ENCODE measurements at places on chromosomes 12 and 14.
A peak's percentile ranks its signal among the peaks of the same experiment; 100 is the strongest.

DNA sequence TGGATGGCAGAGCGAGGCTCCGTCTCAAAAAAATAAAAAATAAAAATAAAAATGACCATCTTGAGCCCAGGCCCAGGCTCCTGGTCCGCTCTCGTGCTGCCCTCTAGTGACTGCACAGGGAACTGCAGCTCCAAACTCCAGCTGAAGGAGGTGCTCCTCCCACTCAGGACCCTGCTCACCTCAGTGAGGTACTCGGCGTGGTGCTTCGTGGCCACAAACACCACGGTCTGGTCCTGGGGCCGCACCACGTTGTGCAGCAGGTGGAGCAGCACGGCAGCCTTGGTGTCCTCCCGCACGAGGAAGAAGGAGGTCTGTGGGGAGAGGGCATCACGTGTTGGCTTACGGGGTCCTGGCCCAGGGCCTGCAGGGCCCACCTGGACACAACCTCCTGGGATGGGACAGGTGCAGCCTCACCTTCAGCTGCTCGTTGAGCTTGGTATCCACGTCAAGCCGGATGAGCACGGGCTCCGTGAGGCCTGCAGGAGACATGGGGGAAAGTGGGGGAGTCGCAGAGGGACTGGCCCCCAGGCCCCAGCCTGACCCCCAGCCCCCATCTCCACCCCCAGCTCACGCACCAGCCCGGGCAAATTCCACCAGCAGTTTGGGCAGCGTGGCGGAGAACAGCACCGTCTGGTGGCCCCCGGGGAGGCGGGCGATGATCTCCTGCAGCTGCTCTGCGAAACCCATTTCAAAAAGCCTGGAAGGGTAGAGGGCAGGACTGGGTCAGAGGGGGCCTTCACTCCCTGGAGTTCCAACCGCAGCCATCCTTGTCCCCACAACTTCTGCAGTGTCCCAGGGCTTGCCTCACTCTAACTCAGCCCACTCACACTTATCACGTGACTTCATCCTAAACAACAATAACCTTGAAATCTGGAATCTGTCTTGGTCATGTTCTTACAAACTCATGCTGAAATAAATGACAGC is 10.6 kb downstream of the DDX54 start:
- no peak overlapping the region for H3K27ac ChIP-seq
- H3K4me3 ChIP-seq: no peak overlapping the region
- H3K4me1 ChIP-seq: no peaks in the 10 kb centered on the region
- no peaks in the 10 kb centered on the region for H3K27me3 ChIP-seq

DNA sequence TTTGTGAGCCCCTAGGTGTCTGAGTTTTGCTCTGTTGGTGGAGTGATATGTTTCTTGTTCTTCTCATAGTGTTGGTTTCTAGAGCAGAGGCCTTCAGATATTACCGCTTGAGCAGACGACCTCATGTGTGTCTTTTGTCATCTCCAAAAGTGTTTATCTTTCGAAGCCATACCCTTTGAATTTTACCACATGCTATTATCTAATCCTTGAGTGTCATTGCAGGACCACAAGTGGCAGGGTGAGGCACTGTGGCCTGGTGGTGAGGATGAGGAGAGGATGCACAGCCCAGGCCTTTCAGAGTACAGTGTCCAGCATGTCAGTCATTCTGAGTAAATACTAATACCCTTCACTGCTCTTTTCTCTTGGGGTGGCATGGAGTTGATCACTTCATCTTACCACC is 57.2 kb upstream of the CISTR start:
- H3K27ac ChIP-seq: no peak overlapping the region
- no peaks in the 10 kb centered on the region for H3K36me3 ChIP-seq
- peaks cover 3% of the 10 kb centered on the region for H3K4me1 ChIP-seq
- DNase-seq: no peak
- H3K4me3 ChIP-seq: no peak overlapping the region

DNA sequence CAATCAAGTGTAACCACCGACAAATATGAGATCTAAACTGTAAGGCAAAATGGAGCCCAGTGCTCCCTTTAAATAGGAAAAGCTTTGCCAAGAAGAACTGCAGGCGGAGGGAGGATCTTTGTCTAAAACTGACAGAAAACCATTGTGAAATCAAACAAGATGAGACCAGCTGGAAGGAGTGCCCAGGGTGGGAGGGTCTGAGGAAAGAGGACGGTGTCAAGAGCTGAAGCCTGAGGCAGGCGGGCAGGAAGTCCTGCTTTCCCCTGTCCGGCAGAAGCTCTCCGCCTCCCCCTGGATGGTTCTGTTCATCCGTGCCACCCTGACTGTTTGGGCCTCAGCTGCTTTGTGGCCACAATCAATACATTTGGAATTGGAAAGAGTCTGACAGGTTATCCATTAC is 37.5 kb downstream of the CDC42BPB start:
- peaks cover 16% of the 10 kb centered on the region for H3K4me1 ChIP-seq
- no peak overlapping the region for H3K27ac ChIP-seq
- no peaks in the 10 kb centered on the region for H3K27me3 ChIP-seq
- H3K4me3 ChIP-seq: no peak overlapping the region

- peaks cover 36% of the 10 kb centered on the region for H3K36me3 ChIP-seq
- H3K4me3 ChIP-seq: peak within 1 kb of the TSS; percentile 64
- DNase-seq: peak; percentile 97
Measured at GRCh38 chr14:21525962-21526671, at the start of gene SALL2. SALL2 (minus strand) TSS chr14:21526346; CDS start chr14:21526127, 219 bp downstream.

DNA sequence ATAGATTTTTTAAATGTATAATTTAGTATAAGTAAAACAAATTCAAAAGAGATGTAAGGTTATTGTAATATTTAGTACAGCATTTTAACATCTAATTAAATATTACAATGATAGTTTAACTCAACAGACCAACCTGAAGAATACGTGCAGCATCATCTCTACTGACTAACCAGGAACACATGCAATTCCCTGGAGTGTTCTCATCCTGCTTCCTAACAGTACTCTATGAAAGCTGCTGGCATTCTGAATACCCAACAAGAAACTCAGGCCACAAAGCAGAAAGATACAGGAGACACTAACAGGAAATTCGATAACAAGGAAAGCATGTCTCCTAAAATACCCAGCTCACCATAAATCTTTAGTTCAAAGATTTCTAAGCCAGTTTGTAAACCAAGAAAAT is 58.3 kb downstream of the CEP83 start:
- H3K27me3 ChIP-seq: no peaks in the 10 kb centered on the region
- H3K36me3 ChIP-seq: no peaks in the 10 kb centered on the region
- no peak overlapping the region for H3K27ac ChIP-seq
- DNase-seq: no peak

- DNase-seq: no peak
- H3K4me1 ChIP-seq: peaks cover 6% of the 10 kb centered on the region
- no peak overlapping the region for H3K4me3 ChIP-seq
- peaks cover 13% of the 10 kb centered on the region for H3K36me3 ChIP-seq
Measured at GRCh38 chr14:55188686-55189295, 2.6 kb downstream of the DLGAP5 start.

DNA sequence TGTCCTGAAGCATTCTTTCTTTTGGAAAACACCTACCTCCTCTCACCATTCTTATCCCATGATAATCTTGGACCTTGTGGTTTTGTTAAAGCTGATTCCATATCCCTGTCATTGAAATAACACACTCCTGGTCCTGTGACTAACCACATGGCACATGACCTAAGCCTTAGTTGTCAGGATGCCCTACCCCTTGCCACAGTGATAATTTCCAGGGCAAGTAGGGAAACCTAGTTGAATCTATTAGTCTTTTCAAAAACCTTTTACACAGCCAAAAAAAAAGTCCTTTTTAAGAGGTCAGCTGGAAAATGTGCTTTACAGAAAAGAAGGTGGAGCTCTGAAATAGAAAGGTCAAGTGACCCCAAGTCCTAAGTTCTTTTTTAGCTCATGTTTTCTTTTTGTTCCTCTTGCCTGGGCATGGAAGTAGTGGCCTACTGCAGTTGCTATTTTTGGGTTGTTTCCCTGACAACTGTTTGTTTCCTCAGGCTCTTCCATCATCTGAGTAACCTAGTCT is 608.4 kb downstream of the LRFN5 start:
- H3K4me1 ChIP-seq: no peaks in the 10 kb centered on the region
- no peak overlapping the region for H3K27ac ChIP-seq
- DNase-seq: no peak
- H3K4me3 ChIP-seq: no peak overlapping the region
- no peaks in the 10 kb centered on the region for H3K36me3 ChIP-seq
- no peaks in the 10 kb centered on the region for H3K27me3 ChIP-seq

DNA sequence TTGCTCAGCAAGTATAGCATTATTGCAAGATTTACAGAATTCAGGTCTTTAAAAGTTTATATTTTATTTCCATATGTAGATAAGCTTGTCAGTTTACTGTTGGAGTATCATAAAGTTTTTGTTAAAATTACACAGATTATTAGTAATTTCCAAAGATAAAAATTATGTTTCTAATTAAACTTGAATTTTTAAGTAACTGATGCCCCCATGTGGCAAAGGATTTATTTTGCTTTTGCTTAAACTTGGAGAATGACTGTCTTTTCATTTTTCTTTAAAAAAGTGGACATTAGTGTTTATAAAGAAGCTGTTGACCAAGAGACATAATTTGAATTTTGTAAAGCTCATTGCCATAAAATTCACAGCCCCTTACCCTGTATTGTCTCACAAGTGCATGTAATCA is 45.8 kb downstream of the ETNK1 start:
- no peak overlapping the region for H3K27ac ChIP-seq
- no peaks in the 10 kb centered on the region for H3K4me1 ChIP-seq
- no peak overlapping the region for H3K4me3 ChIP-seq
- no peaks in the 10 kb centered on the region for H3K27me3 ChIP-seq
- DNase-seq: no peak

- no peaks in the 10 kb centered on the region for H3K36me3 ChIP-seq
- H3K4me1 ChIP-seq: peaks cover 4% of the 10 kb centered on the region
- DNase-seq: no peak
- H3K27me3 ChIP-seq: no peaks in the 10 kb centered on the region
- no peak overlapping the region for H3K27ac ChIP-seq
Measured at GRCh38 chr12:28611449-28611848, 421.2 kb downstream of the CCDC91 start.

DNA sequence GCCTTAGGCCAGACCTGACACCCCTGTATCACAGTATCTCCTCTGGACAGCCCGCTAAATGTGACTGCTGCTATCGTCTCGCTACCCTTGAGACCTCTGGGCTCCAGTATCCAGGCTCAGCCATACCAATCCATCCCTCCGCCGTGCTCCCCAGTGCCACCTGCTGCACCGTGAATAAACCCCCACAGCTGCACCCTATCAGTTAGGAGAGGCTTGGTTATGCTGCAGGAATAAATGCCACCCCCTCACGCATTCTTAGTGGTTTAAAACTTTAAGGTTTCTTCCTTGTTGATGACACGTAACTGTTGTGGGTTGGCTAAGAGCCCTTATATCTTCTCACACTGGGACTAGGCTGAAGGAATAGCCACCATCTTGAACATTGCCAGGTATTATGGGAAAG is 12.1 kb downstream of the CCDC63 start:
- no peaks in the 10 kb centered on the region for H3K27me3 ChIP-seq
- peaks cover 2% of the 10 kb centered on the region for H3K4me1 ChIP-seq
- DNase-seq: no peak
- H3K4me3 ChIP-seq: no peak overlapping the region

GRCh38 chr14:69828354-69828753 is 31.3 kb upstream of the SLC10A1 start:
- H3K4me3 ChIP-seq: no peak overlapping the region
- no peak overlapping the region for H3K27ac ChIP-seq
- no peak for DNase-seq
- H3K4me1 ChIP-seq: no peaks in the 10 kb centered on the region
- H3K36me3 ChIP-seq: no peaks in the 10 kb centered on the region

GRCh38 chr12:87804386-87804785 is 224.8 kb downstream of the C12orf50 start:
- H3K4me3 ChIP-seq: no peak overlapping the region
- no peak for DNase-seq
- H3K4me1 ChIP-seq: no peaks in the 10 kb centered on the region
- no peaks in the 10 kb centered on the region for H3K27me3 ChIP-seq

DNA sequence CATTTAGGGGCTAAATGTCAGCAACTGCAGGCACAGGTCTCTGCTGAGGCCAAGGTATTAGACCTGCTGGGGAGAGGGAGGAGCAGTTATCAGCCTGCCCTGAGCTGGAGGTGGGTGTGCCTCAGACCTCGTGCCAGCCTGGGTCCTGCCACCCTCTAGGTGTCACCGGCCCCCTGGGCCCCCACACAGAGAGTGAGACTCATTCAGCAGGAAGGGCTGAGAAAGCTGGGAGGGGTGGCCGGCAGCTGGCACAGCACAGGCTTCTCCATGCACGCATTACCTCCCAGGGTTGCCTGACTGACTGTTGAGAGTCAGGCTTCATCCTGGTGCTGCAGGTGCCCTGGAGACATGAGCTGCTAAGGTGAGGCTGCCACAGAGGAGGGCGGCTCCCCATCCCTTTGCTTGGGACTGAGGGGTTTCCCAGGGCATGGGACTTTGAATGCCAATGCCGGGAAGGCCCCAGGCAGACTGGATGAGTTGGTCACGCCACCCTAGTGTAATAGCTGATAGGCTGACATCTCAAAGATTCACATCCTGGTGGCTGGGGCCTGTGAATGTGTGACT is 75.3 kb upstream of the C14orf180 start:
- DNase-seq: no peak
- H3K4me1 ChIP-seq: no peaks in the 10 kb centered on the region
- H3K27ac ChIP-seq: no peak overlapping the region
- H3K27me3 ChIP-seq: no peaks in the 10 kb centered on the region
- no peak overlapping the region for H3K4me3 ChIP-seq
- H3K36me3 ChIP-seq: no peaks in the 10 kb centered on the region

GRCh38 chr14:51652168-51653078 is 713 bp downstream of the FRMD6 start:
- H3K27ac ChIP-seq: peak overlapping the region; percentile 74
- H3K36me3 ChIP-seq: no peaks in the 10 kb centered on the region
- DNase-seq: no peak
- H3K27me3 ChIP-seq: no peaks in the 10 kb centered on the region

- no peak overlapping the region for H3K4me3 ChIP-seq
- no peaks in the 10 kb centered on the region for H3K36me3 ChIP-seq
- DNase-seq: no peak
- no peaks in the 10 kb centered on the region for H3K4me1 ChIP-seq
- H3K27ac ChIP-seq: no peak overlapping the region
- no peaks in the 10 kb centered on the region for H3K27me3 ChIP-seq
Measured at GRCh38 chr14:53609009-53609408, 347.6 kb downstream of the BMP4 start.

- H3K4me3 ChIP-seq: peak overlapping the region; percentile 94
- no peaks in the 10 kb centered on the region for H3K27me3 ChIP-seq
- DNase-seq: no peak
- H3K27ac ChIP-seq: 0 out of 2 replicates have a peak overlapping the region, but pooled peaks have one; percentile 39
- no peaks in the 10 kb centered on the region for H3K36me3 ChIP-seq
- H3K4me1 ChIP-seq: peaks cover 2% of the 10 kb centered on the region
Measured at GRCh38 chr12:49264466-49264872, 413 bp upstream of the TUBA1C start.

- H3K27me3 ChIP-seq: no peaks in the 10 kb centered on the region
- H3K4me3 ChIP-seq: no peak overlapping the region
- no peak overlapping the region for H3K27ac ChIP-seq
- H3K4me1 ChIP-seq: no peaks in the 10 kb centered on the region
Measured at GRCh38 chr12:96047229-96048211, 12.1 kb upstream of the LTA4H start.
